ENCODE measurements at places on chromosomes 4 and X. TPM values are rescaled to one million over a fixed set of nuclear protein-coding genes. Genes with fewer than 3 reads are reported as not detected.

NPNT gene
- polyA plus RNA-seq, result not detected

LRIT3 gene
- polyA plus RNA-seq, result not detected

- no peak overlapping the region for H3K4me3 ChIP-seq
- peaks cover 5% of the 10 kb centered on the region for H3K4me1 ChIP-seq
- DNase-seq, result no peak
- no peaks in the 10 kb centered on the region for H3K27me3 ChIP-seq
Measured at GRCh38 chrX:46255046-46255445, 290.2 kb downstream of the ZNF674 start.

DNA sequence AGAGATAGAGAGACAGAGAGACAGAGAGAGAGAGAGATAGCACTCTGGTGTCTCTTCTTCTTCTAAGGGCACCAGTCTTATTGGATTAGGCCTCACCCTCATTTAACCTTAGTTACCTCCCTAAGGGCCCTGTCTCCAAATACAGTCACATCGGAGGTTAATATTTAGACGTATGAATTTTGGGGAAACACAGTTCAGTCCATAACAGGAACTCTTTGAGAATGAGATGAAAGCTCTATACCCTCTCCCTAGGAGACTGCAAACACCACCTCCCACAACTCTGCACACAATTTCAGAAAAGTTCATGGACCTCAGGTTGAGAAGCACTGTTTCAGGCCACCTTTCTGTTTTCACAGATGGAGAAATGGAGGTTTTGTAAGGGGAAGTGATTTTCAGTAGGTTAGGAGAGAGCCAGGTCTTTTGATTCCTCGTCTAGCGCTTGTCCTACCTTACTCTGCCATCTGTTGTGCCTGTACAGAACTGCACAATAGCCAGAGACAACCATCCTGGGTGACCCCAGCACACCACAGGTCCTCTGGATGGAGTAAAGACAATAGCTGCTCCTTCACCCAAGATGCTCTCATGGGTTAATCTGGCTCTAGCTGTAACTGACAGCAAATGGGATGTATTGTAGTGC lies 16.9 kb upstream of the LOC101059915 start:
- peak; percentile 26 for DNase-seq
- H3K27me3 ChIP-seq, result no peaks in the 10 kb centered on the region
- H3K4me1 ChIP-seq, result peaks cover 5% of the 10 kb centered on the region
- H3K36me3 ChIP-seq, result no peaks in the 10 kb centered on the region
- H3K27ac ChIP-seq, result no peak overlapping the region
- H3K4me3 ChIP-seq, result no peak overlapping the region
